ENCODE measurements at places on chromosomes 11 and 22.

- DNase-seq: no peak
These were observed 23.9 kb upstream of the MICAL2 start for GRCh38 chr11:12086271-12087074.

DNA sequence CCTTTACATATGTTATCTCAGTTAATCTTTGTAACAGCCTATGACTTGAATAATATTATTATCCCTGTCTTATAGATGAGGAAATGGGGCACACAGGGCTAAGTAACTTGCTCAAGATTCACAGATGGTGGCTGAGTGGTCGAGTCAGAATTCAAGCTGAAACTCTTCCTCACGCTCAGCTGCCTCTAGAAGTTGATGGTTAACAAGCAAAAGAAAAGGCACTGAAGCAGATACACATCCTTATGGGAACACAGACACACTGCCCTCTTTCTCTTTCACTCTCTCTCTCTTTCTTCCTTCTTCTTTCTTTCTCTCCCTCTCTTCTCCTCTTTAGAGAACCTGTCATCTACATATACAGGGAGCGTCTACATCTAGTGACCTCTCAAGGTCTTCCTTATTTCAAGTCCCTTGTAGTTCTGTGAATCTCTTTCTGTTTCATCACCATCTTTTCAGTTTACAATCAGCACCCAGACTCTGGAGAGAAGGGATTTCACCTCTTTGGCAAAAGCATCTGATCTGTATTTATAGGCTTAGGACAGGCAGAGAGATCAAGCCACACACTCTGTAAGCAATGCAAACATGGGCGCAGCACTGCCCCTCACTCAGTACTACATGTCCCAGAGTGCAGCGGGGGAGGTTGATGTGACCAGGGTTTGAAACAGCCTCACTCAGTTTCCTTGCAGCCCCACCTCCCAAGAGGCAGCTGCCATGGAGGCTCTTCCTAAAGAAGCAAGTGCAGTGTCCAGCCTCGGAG lies 75.7 kb downstream of the GRAMD1B start:
- no peak for DNase-seq

GRCh38 chr22:49601614-49602321 lies 225.9 kb downstream of the BRD1 start:
- no peak for DNase-seq

DNA sequence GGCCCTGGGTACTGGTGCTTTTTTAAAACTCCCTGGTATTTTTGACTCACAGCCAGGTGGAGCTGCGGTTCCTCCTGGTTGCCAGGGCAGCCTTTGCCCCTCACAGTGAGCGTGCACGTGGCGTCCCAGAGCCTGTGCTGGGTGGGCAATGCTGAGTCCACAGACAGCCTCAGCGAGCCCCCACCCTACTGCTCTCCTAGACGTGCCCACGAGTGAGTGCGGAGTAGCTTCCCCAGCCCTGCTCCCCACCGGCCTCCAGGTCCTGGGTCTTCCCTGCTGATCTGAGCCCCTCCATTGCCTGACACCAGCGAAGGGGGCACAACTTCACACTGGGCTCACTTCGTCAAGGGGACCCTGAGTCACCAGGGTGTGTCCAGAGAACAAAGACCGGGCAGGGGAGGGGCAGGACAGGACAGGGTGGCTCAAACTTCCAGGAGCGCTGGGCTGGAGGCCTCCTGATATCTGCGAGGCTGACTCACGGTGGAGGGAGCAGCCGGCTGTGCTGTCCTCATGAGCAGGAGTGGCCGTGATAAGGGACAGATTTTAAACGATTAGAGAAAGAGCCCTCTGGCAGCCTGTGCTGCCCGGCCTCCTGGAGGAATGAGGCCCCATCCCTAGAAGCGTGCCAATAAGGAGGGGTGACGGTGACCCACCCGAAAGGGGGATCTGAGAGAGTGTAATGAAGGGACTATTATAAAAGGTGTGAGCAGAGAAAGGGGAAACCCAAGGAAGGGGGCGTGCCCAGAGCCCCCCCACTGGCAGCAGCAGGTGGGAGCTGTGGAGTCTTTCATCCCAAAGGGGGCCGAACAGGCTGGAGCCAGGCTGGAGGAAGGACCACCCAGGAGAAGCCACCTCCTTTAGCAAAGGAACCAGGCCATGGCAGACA lies 129.3 kb upstream of the FGF3 start:
- DNase-seq: no peak

DNA sequence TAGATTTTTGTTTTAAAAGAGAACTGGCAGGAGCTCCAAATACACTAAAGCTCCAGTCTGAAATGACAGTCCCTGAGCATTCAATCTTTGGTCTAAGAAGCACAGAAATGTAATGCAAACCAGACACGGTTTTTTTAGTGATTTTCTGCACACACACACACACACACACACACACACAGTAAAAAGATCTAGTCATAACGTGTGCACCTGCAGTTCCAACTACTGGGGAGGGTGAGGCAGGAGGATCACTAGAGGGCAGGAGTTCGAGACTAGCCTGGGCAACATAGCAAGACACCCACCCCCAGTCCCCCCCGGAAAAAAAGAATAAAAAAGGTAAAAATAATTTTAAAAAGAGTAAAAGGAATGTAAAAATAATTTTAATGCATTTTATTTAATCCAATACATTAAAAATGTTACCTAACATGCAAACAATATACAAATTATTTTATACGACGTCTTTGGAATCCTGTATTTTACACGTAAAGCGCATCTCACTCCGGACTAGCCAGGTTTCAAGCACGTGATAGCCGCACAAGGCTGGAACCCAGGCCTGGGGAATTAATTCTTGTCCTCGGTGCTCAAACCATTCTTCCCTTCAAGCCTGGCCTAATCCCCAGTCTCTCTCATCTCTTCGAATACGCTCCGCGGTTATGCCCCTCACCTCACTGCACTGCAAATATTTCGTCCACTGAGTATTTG lies 762 bp upstream of the TBC1D22A start:
- no peak for DNase-seq

DNA sequence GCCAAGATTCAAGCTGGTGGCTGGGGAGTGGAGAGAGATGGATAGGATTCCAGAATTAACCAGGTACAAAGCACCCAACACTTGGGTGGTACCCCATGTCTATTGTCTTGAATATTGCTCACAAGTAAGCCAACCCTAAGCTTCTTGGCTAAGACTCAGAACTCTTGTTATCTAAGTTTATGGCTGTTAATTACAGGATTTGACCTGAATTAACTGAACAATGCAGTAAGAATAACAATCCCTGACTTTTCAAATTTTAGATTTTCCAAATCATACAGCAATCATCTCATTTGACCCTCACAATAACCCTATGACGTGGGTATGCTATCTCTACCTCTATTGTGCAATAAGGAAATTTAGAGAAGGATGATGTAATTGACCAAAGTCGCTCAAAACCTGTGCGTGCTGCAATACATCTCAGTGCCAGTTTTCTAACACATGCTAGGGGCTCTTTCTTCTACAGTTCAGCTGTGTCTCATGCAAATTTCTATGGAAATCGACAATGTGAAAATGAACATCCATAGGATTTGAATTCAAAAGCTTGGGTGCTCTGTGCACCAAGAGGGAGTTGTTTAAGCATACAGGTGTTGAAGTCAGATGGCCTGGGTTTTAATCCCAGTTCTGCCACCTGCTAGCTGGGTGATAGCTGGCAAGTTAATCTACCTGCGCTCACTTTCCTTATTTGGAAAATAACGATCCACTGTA lies 40.1 kb upstream of the APLNR start:
- no peak for DNase-seq

- DNase-seq: no peak
These were observed 51.0 kb downstream of the SNX19 start for GRCh38 chr11:130865091-130865773.

GRCh38 chr22:30816413-30816812 lies 121.7 kb downstream of the OSBP2 start:
- DNase-seq: no peak

GRCh38 chr11:76172583-76172982 lies 33.7 kb downstream of the WNT11 start:
- DNase-seq: no peak

- DNase-seq: no peak
These were observed 564.5 kb downstream of the DLG2 start for GRCh38 chr11:85062659-85063058.

DNA sequence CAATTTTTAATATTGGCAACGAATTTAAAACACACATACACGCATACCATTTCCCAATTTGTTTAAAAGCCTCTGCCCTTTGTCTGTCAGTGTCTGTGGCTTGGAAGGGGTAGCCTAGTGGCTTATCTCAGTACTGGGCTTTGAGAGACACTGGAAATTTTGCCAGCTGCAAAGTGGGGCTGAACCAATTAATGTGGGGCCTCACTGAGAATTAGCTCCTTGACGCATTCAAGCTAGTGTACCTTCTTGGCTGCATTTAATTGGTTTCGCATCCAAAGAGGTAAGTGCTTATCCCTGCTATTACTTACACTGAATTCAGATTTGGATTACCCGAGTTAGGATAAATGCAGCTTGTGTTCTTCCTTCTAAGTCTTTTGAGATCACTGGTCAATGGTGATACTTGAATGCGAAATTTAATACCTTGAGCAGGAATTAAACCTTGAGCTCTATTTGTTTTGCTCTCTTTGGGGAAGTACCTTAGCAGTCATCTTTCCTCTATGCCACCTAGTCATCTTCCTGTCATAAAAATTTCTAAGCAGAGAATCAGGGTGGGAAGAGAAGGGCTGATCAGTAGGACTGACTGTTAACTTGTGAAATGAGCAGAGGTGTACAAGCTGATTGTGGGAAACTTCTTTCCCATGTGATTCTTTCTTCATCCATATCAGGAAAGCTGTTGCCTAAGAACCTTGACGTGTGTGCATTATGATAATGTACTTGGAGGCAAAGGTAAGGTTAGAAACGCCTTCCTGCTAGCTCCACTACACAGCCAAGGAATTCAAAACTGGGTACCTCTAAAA lies 187.7 kb upstream of the E2F8 start:
- no peak for DNase-seq

DNA sequence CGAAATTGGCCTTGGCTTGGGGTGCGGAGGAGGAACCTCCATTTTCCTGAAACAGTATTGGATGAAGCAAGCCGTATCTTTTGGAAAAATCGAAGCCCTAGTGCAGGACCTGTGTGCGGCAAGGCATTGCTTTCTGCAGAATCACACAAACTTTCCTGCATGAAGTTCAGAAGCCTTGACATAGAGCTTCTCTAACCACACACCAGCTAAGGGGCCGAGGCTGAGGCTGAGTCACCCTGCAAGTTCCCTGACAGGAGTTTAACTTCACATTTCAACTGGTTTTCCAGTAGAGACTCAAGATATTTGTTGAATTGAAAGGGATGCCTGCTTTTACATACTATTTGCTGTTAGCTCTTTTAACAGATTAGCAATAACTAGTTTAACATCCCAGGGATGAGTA lies 67.8 kb downstream of the TCF20 start:
- DNase-seq: no peak

DNA sequence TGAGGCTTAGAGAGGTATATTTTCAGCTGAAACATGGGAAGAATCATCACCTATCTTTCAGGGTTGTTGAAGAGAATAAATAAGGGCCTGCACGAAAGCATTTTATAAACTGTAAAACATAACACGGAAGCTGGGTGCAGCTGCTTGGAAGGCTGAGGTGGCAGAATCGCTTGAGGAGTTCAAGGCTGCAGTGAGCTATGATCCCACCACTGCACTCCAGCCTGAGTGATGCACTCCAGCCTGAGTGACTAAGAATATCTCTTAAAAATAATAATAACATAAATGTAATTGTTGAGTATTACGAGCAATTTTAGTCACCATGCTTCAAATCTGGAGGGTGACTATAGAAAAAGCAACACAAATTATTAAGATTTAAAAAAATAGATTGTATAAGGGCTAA lies 16.3 kb downstream of the RBFOX2 start:
- DNase-seq: no peak

GRCh38 chr11:111153194-111153593 lies 92.3 kb upstream of the POU2AF2 start:
- no peak for DNase-seq

DNA sequence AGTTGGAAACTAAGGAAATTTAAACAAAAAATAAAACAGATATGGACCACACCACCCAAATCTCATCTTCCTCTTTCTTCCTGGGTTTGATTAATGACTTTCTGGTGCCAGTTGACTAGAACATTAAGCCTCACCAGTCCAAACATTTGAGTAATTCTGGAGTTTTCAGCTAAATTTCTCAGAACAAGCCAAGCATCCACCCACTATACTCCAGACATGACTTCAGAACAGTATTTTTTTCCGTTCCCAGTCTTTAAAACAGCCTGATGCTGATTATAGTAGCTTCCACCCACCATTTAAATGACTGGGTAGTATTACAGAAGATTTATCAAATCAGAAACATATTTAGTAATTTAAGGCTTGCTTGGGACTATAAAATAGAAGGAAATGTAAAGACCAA lies 230.9 kb upstream of the UBASH3B start:
- no peak for DNase-seq

GRCh38 chr11:44716256-44716655 lies 10.5 kb upstream of the TSPAN18 start:
- no peak for DNase-seq

GRCh38 chr11:61146416-61146815 lies 14.8 kb downstream of the VPS37C start:
- DNase-seq: no peak

DNA sequence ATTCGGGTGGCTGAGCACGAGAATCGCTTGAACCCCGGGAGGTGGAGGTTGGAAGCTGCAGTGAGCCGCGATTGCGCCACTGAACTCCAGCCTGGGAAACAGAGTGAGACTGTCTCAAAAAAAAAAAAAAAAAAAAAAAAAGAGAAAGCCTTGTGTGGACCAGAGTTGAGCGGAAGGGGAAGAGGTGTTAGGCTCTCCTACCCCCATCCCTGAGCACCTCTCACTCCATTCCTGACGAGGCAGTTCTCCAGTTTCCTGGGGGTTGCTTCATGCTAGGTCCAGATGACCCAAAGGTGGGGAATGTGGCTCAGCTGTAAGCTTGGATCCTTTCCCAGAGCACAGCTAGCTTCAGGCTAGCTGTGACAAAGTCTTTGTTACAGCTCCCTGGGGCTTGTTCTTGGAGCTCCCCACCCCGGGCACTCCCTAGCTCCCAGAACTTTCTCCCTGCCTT lies 8.8 kb upstream of the DNAL4 start:
- DNase-seq: no peak

DNA sequence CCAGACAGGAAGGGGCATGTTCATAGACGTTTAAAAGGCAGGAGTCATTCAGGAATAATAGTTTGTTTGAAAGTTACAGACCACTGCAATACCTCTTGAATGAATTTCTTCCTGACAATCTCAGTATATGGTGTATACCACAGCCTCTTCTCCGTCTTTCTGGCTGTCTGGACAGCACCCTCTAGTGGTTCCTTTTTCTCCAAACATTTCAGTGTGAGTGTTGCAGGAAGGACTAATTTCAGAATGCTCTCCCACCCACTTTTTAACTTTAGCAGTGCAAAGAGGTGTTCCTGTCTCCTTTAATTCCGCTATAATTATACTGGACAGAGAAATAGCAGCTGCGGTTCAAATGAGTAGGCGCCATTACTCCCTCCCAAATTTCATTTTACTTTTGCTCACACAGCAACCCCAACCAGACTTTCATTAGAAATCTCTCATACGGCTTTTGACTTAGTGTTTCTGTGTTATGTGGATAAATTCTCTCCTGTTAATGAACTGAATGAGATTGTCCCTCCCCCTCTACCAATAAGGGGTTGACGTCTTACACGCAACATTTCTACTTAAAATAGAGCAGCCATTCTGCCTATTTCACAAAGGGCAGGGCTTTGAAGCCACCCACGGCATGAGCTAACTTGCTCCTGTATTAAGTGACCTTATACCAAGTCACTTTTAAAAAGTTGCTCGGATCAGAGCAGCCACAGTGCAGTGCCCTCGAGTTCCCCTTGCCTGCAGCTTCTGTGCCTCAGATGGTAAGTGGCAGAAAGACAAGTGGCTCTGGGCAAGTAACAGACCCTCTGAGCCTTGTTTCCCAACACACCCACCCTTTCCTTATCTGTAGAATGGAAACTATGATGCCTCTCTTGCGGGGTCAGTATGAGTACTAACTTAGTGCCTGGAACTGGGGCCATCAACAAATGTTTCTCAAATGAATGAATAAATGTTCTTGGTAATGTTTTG lies 368.6 kb downstream of the OPCML start:
- DNase-seq: no peak

All from occipital lobe (tissue), 3 donors.